Renal pelvis (tissue), 12 donors: ENCODE measurements at places on chromosomes 2 and 18. TPM values are rescaled to one million over a fixed set of nuclear protein-coding genes. Genes with fewer than 3 reads are reported as not detected.

Gene CDH19
- 0.39 TPM for polyA plus RNA-seq

Gene POTEC
- polyA plus RNA-seq, result 0.11 TPM

Gene ASPRV1
- 4.4 TPM for polyA plus RNA-seq

GRCh38 chr2:141195087-141195486, 935.7 kb downstream of the LRP1B start:
- DNase-seq, result no peak

- DNase-seq, result no peak
These were observed 1188.2 kb upstream of the FAM98A start for GRCh38 chr2:34787341-34787740.

DNA sequence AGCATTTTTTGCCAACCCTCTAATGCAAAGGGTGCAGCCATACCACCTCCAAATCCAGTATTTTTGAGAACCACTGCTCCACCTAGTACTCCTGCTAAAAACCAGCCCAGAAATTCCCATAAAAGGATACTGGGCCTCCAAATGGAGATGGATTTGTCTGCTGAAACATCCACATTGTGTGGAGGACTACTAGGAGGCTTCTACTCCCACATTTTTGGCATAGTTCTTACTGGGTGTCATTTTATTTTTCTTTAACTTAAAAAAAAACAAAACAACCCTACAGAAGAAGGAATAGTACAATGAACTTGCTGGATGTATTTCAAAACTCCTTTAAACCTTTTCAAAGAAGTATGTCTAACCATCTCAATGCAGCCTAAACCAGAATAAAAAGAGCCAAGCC, 219.2 kb downstream of the SRBD1 start:
- no peak for DNase-seq

- no peak for DNase-seq
These were observed 137.5 kb downstream of the FMNL2 start for GRCh38 chr2:152472481-152472887.

- DNase-seq, result no peak
These were observed 37.8 kb upstream of the ST8SIA5 start for GRCh38 chr18:46794607-46795006.

DNA sequence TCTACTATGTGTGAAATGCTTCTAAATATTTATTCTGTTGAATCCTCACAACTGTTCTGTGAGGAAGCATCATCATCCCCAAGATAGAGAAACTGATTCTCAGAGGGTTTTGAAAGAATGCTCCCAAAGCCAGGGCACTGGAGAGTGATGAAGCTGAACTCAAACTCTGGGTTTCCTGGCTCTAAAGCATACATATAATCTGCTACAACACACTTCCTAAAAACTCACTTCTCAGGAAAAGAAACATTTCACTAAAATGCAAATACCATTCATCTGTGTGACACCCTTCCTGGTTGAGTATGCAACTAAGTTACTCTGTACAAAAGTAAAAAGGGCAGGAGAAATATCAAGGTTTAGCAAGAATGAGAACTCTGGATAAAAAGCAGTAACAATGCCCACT, 58.6 kb downstream of the GRB14 start:
- no peak for DNase-seq

DNA sequence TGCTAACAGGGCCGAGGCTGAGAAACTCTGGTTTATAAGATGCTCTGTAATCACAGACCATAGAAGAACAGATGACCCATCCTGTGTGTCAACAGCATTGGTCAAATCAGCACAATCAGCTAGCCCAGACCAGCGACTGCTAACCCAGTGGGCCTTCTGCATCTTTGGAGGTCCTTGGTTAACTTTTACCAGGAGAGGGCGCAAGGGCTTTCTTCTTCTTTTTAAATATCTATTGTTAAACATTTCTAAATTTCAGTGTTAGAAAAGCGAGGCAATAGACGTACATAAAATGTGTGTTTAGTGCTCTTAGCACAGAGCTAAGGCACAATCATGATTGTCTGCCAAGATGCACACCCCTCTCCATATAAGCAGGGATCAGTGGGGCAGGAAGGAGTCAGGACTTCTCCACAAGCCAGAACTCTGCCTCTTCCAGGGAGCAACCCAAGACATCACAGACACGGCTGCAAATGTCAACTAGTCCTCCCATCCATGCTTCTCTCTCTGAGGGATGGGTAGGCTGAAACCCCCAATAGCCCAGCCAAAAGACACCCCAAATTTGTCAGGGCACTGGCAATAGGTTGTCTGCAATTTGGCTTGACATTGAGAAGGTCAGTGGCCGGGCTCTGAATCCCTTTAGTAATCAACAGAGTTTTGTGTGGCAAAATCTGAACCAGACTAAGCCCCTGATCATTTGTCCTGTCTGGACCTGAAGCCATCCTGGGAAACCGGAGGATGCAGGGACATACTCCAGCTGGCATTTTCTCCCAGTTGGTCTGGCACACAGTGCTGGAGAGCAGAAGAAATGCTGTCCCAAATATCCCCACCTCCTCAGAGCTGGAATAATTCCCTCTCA, 188.2 kb downstream of the BCL2 start:
- DNase-seq, result peak; percentile 60

DNA sequence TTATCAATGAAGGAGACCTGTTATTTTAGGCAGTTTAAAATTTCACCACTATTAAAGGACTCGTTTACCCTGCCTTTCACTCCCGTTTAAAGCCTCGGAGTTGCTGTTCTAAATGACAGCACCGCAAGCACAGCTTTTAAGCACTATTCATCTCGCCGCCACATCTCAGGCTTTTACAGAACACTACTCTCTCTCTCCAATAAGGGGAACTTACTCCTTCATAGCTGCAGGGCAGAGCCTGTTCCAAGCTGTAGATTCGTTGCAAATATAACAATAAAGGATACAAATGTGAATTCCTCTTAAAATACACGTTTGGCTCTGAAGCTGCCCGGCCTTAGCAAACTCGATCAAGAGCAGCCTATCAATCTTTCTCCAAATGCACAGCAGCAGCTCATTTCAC, 271.8 kb downstream of the ZNF521 start:
- DNase-seq, result no peak

GRCh38 chr18:76573325-76574025, 78.4 kb upstream of the ZNF516 start:
- DNase-seq, result no peak

DNA sequence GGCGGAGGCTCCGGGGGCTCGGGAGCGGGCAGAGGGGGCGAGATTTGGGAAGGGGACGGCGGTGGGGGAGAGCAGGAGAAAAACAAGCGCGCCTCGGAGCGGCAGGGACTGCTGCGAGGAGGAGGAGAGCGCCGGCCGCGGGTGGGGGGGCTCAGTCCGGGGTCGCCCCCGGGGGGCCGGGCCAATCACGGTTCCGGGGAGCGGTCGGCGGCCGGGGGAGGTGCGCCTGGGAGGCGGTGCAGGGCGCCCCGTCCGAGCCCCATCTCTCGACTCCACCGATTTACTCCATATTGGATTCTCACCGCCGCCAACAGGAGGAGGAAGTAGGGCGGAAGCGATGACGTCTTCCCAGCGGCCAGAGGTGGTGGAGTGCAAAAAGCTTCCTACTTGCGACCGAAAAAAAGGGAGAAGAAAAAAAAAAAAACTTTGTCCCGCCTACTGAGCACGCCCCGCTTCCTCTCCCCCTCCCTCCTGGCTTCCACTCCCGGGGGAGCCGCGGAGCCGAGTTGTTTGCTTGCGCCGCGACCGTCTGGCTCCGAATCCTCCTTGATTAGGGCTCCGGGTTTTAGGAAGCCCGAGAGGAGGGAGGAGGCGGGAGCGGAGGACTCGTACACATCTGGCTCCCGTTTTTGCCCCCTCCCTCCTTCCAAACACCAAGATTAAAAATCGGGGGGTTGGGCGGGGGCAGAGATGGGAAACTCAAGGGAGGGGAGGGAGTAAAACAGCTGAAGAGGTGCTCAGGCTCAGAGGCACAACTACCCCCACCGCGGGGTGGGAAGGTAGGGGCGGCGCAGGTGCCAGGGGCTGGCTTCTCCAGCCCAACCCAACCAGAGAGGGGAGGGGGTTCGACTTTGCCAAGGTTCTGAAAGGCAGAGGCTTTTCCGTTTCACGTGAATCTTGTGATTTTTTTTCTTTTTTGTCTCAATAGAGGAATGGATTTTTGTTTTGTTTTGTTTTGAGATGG, at the start of gene SPRED2:
TSS of gene SPRED2 (minus strand) at position 373 of the 964 bp plus-strand sequence. CDS start 612 bp downstream, outside the sequence.
- DNase-seq, result peak; percentile 97

DNA sequence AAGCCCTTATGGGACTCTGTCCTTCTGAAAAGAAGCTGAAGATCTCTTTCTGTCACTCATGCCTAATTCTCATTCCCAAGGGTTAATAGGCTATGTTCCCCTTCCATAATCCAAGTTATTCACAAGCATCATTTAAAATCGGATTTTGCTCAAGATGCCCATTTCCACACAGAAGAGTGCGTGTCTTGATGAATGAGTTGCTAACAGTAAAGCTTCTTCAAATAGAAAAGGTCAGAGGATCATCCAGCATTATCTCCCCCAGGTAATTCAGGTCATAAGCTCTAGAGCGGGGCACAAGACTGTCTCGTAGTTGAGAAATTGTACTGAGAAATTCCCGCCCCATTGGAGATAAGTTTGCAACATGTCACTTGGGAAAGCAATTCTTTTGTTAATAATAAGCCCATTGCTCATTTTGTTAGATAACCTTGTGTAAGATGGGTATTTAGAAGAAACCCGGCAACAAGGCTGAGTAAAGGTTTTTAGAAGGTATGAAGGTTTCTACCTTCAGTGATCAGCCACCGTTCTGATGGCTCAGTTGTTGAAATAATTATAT, 290.7 kb upstream of the EPAS1 start:
- no peak for DNase-seq

GRCh38 chr2:241608881-241609280, 28.1 kb downstream of the THAP4 start:
- DNase-seq, result no peak

DNA sequence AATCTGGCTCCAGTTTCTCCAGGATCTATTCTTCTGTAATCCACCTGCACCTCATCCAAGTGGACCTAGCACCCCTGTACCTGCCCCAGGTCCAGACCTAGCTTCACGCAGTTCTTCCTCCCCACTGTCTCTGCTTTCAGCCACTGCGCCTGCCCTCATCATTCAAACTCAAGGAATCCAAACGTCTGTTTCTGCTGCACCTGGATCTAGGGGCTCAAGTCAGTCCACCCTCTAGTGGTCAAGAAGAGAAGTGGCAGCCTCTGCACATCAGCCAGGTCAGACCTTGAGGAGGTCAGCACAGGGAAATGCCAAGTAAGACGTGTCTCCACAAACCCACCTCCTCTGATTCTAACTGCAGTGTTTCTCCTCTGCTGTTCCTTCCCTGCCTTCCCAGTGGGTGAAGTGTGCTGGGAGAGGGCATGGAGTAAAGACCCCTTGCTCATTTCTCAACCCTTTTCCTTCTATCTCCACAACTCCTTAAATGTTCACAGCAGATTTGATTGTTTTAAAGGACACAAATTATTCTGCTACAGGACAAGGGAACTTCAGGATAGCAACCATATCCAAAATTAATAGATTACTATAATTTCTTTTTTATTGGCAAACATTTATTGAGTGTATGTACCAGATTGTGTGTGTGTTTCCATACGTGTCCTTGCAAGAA, 8.6 kb upstream of the RNF152 start:
- DNase-seq, result no peak

DNA sequence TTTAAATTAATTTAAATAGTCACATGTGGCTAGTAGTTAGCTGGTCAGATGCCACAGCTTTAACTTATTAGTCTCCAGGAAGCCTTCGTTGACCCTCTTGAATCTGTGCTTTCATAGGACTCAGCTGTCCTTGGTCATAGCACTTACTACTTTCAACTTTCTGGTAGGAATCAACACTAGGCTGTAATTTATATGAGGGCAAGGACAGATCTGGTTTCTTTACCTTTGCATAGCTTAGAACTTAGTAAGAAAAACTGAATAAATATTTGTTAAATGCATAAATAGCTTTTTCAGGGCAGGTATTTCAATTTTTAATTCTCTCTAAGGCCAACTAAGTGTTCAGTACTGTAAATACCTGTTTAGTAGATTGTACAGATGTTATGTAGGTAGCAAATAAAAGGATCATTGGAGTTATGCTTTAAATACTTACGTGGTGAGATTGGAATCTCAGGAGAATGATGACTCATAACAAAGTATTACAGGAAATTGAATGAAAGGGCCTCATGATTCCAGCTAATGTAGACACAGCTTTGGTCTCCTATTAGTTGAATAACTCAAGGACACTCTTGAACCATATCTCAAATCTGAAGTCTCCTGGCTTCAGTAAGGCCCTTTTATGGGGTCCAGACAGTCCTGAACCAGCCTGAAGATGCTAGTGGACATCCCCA, 2.6 kb downstream of the CLIP4 start:
- no peak for DNase-seq

DNA sequence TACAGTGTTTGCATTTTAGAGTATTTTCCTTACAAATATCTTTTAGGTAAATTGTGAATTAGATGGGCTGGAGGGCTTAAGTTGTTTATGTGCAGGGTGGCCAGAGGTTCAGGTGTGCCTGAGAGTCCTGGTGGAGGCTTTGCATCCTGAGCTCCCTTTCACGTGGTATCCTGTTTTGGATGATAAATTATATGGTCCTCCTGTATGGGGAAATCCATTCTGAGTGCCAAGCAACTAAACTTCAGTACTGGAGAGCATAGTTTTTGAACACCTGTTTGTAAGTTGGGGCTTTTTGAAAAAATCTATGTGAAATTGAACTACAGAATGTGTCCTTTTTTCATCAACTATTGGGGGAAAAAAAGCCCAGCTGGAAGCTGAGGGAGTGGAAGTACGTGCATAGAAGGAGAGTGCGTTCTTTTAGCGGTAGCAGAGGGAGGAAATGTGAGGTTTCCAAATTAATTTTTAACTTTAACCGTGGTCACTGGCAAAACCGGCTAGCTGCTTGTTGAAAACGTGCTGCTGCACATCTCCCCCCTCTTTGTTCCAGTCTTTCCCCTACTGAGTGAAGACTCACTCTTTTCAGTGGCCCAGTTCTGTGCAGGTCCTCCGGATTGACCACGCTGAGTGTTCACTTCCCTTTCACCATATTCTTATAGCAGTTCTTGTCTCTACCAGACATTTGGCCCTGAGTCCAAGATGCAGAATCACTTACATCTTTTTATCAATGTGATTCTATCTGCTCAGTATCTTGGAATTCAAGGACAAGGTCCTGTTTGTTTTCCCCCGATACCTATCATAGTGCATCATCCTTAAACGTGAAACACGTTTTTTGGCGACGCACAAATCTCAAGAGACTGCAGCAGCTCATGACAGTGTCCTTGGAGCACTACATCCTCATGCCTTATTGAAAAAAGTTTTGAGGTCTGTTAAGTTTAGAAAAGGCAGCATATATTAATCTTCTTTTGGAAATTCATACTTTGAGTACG, 15.3 kb downstream of the CNOT11 start:
- no peak for DNase-seq
